ENCODE measurements at places on chromosomes 2 and 18. TPM values are rescaled to one million over a fixed set of nuclear protein-coding genes. Genes with fewer than 3 reads are reported as not detected.

DNA sequence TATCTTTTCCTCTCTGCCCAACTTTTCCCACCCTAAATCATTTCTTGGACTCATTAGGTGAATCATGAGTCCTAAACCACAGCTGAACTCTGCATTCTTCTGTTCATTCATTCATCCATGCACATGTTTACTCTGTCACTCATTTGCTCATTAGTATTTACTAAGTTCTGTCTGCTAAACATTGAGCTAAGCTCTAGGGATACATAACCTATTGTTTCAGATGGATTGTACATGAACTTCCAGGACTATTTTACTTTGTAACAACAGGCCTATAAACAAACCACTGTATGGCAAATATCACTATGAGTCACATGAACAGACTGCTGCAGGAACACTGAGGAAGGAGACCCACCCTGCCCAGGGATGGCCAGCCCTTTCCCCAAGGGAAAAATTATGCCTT lies 14.6 kb upstream of the DYNC2LI1 start:
- DNase-seq: no peak

GALNT3 gene
- 6.7 TPM for total RNA-seq

HNRNPA3 gene
- 102 TPM for total RNA-seq

DNA sequence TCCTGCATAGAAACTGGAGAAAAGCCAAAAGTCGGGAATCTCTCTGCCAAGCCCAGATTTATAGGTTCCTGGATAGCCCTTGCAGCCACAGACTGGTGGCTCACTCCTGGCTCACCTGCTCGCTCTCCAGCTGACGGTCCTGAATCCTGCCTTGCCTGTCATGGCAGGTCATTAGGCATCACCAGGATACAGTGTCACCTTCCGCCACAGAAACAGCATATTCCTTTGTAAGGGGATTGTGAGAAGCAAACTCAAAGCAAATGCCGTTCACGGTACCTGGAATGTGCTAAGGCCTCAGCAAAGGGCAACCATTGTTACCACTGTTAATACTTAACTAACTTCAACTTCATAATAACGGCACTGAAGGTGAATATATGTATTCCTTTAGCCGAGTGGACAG lies 57.1 kb upstream of the GPR45 start:
- DNase-seq: no peak

DNA sequence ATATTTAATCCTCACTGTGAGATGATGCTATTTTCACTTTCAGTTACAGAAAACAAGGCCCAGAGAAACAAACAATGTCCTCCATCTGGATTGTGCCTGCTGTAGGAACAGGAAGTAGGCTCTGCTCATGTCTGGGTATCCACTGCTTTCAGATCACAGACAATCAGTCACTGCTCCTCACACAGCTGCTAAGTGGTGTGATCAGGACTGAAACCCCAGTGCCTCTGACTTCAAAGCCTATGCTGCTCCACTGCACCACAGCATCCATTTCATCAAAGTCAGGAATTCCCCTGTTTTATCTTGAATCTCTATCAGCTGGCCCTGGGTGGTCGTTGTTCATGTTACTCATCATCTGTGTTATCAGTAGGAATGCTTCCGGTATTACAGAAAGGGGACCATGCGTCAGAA lies 303.8 kb upstream of the TRIB2 start:
- DNase-seq: no peak
